HEK293T (cell line): ENCODE measurements at places on chromosomes 16 and 17.

DNA sequence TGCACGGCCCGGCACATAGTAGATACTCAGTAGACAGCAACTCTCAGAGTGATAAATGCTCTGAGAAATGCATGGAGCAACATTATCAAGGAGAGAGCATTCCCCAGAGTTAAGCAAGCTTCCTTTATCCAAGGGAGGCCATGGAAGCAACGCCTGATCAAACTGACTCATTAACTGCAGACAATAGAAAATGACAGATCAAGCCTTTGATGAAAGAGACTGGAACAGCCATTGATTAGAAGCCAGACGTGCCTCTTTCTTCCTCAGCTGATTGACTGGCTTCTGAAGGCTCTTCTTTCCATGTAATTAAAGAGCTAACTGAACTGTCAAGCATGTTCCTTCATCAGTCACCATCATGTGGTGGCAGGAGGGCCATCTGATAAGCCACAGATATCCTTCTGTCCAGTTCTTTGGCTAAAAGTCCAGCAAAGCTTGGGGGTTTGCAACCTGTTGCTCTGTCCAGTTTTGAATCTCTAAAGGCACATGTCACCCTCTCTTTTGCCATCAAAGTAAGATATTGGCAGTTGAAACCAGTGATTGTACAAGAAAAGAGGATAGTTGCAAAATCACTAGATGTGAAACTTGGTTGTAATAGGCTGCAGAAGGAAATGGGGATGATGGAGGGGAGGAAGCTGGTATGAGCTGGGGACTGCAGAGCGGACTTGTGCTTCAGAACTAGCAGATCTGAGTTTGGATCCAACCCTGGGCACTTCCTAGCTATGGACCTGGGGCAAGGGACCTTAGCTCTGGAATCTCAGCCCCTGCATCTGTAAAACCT is 188.0 kb downstream of the HAPSTR1 start:
- DNase-seq, result no peak

DNA sequence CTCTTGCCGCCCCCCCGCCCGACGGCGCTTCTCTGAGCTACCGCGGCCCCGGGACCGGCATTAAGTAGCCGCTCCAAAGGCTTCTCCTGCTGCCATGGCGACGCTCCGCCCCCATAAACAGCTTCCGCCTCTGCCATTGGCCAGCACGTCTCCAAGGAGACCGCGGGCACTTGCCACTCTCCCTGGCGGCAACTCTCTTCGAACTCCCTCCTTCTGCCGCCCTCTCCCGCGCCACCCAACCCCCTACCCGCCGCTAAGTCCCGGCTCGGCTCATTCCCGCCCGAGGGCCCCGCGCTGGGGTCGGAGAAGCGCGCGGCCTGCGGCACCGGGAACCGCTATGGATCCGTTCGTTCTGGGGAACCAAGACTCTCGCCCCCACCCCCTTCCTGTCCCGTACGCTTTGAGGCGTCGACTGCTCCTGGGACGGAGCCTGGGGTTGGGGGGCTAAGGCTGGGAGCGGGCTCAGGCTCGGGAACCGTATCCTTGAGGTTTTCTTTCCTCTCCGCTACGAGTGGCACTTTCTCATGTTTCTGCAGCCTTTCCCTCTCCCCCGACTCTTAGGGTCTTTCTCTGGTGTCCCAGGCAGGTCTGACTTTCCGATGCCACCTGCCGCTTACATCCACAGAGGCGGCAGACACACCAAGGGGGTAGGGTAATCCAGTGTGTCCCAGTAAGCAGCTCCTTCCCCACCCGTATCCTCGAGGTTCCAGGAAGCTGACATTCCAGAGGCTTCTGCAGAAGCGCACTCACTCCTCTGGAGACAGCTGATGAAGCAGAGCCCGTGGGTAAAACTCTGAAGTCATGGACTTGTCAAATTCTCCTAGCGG is at the start of gene FOXJ1:
Gene FOXJ1, minus strand, starts transcription at position 34 of the 827 bp plus-strand sequence. CDS start 850 bp downstream, outside the sequence.
- DNase-seq, result peak; percentile 99

DNA sequence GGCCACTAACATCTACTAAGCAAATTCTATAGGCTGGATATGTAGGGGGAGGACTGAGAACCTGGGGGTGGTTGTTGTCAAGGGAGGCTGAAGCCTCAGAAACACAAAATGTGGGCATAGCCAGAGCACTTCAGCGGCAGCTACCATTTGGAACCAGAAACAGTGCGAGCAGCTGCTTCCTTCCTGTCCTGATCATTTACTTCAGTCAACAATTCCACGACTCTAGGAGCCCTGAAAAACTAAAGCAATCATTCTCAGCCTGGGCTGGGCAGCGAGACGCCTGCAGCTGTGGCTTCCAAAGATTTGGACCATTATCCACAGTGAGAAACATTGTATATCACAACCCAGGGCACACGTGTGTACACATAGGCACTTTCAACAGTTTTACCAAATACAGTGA is 93.9 kb upstream of the WSCD1 start:
- no peak for DNase-seq

DNA sequence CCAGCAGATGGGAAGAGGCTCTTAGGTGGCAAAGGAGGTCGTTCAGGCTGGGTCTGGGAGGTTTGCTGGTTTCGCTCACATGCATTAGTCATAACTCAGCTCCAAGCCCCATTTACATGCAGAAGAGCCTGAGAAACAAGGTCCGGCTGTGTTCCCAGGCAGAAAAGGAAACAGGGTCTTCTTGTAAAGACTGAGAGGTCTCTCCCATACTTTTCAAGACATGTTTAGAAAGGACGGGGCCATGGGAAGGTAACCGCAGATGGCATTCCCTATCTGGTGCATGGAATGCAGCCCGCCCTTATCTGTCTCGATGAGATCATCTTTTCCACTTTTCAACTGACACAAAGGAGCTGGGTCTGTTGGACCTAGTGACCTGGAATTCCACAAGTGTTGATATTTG is 389.0 kb upstream of the CDH11 start:
- no peak for DNase-seq

DNA sequence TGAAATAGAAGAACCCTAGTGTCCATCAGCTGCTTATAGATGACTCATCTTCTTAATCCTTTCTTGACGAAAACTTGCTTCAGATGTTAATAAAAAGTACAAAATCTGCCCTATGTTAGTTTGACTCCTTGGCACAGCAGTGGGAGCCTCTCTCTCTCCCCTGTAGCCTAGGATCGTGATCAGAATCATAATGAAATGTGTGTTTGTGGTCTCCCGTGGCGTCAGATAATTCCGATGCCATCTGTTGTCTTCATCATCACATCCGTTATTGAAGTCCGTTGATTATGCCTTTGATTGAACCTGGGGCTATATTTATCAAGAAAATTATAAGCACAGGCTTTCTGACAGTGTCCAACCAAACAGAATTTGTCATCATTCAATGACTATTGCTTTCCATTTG is 102.5 kb downstream of the BMERB1 start:
- no peak for DNase-seq

DNA sequence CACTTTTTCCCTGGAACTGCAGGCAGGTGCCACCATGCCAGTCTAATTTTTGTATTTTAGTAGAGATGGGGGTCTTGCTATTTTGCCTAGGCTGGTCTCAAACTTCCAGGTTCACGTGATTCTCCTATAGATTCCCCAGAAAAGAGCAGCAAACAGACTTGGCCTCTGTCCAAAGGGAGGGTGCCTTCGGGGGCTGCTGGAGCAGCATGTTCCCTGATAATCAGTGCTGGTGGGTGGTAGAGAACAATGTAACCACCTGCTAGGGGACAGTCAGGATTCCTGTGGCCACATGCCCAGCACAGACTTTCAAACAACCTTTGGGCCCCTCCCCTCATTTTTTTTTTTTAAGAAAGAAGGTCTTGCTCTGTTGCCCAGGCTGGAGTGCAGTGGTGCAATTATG is 14.2 kb upstream of the CCNF start:
- DNase-seq, result no peak

- DNase-seq, result no peak
These were observed 28.2 kb downstream of the LMF1 start for GRCh38 chr16:942436-943060.
